ENCODE measurements at places on chromosomes 12 and 14.

DNA sequence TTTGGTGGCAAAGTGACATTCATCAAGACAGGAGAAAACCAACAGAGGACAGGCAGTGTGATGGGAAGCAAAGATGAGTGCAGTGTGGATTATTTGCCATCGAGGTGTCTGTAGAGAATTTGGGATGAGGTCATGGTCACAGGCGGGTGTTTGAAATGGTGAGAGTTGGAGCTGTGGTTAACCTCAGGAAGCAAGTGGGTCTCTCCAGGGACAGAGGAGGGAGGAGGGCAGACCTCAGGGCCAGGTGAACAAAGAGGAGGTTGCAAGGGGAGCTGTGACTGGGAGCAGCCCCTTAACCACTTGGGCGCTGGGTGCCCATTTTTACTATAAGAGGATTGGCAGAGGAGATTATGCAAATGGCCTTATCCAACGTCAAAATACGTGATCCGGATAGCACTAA is 7.0 kb downstream of the FZD10 start:
- no peak for DNase-seq

- DNase-seq, result peak; percentile 29
These were observed 16.7 kb upstream of the CD163L1 start for GRCh38 chr12:7460375-7461259.

DNA sequence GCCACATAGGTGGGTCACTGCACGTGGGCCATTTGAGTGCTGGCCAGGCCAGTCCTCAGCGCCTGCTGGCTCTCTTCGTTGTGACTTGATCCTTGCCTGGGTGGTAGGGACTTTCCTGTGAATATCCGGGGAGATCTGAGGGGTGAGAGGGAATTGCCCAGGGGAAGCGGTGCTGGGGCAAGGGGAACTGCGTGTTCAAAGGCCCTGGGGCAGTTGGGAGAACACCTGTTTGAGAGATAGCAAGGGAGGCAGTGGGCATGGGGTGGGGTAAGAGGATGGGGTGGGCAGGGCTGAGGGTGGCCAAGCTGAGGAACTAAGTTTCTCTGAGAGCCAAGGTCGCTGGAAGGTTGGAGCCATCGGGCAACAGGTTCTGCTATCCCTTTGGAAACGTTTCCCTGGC is 25.0 kb downstream of the SETD1B start:
- no peak for DNase-seq

DNA sequence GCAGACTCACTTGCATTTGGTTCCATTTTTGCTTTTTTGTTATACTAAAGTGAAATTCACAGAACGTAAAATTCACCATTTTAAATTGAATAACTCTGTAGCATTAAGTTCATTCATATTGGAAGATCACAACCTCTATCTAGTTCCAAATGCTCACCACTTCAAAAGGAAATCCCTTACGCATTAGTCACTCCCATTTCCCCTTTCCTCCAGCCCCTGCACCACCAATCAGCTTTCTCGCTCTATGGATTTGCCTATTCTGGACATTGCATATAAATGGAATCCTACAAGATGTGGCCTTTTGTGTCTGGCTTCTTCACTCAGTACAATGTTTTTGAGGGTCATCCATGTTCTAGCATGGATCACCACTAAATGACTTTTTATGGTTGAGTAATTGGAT is 294.5 kb downstream of the KSR2 start:
- no peak for DNase-seq

DNA sequence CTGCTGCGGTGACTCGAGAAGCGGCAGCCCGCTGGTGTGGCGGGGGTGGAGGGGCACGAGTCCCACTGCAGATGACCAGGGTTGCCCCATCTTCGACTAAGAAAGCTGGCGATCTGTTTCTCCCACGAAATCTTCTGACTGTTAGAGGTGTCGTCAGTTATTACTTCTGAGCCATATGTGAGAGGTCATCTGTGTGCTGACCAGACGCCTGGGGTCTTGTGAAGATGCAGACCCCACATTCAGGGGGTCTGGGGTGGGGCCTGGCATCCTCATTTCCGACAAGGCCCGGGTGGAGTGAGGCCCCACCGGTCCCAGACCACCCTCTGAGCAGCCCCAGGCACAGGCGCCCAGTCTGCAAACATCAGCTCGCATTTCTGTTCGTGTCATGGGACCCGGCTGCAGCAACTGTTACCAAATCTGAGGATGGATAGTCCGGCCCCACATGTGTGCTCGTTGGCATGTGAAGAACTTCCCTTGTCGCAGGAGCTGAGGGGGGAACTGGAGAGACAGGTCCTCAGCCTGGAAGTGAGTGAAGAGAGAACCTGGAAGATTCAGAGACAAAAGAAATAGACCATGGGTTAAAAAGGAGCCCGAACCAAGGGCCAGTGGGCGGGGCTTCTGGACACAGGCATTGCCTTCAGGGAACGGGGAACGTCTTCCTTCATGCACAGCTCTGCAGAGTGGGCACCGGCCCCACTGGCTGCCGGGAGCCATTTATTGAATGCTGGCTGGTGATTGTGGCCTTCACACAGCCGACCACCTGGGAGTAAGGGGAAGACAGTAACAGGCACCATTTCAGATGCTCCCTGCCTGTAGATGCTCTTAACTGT is 135.2 kb downstream of the ADGRD1 start:
- no peak for DNase-seq

DNA sequence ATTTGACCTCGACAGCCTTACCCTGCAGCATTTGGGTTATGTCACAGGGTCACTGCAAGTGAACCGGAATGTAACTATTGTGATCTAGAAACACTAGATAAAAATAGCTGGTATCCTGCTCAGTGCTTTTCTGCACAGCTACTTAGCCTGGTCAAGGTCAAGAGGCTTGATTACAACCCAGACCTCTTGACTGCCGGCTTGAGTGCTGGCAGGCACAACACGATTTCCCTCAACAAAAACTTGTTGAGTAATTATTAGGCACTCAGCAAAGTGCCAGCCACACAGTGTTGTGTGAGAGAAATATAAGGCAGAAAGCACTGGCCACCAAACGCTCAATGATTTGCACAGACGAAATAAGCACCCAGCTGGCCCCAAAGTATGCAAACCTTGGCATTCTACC is 156.7 kb downstream of the NUAK1 start:
- DNase-seq, result no peak

GRCh38 chr12:108577458-108577857 is 15.1 kb downstream of the ISCU start:
- DNase-seq, result no peak

- DNase-seq, result no peak
These were observed 1.3 kb downstream of the MARS1 start for GRCh38 chr12:57489157-57489641.

GRCh38 chr12:101789171-101789570 is 41.6 kb downstream of the GNPTAB start:
- DNase-seq, result no peak

GRCh38 chr12:62471734-62472133 is 5.1 kb downstream of the MON2 start:
- DNase-seq, result no peak

DNA sequence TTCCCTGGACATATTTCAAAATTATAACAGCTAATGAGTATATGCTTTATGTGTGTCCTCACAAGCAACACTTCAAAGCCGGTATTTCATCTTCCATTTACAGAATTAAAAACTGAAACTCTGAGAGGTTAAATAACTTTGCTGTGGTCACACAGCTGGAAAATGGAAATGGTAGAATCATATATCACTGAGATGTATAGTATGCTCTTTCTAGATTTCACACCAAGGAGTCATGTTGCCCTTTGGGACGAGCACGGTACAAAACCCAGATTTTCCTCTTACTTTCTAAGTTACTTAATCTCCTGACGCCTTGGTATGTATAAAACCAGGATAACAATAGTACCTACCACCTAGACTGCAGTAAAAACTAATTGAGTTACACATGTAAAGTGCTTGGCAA is 152.6 kb upstream of the GRIP1 start:
- DNase-seq, result no peak

DNA sequence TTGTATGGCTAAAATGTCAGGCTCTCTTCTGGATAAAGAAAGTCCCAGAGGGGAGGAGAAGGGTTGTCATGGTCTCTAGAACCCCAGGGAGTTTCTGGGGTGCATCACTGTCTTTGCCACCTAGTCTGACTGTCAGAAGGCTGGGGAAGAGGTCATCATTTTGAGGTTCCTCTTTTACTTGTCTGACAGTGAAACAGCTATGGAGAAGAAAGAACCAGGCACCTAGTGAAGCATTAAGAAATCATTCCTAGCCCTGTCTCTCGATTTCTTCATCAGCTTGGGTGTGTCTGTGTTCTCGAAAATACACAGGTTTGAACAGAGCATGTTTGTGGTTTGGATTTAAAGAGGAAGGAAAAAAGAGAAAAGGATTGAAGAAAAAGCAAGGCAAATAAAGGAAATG is 158.7 kb upstream of the LRIG3 start:
- no peak for DNase-seq

DNA sequence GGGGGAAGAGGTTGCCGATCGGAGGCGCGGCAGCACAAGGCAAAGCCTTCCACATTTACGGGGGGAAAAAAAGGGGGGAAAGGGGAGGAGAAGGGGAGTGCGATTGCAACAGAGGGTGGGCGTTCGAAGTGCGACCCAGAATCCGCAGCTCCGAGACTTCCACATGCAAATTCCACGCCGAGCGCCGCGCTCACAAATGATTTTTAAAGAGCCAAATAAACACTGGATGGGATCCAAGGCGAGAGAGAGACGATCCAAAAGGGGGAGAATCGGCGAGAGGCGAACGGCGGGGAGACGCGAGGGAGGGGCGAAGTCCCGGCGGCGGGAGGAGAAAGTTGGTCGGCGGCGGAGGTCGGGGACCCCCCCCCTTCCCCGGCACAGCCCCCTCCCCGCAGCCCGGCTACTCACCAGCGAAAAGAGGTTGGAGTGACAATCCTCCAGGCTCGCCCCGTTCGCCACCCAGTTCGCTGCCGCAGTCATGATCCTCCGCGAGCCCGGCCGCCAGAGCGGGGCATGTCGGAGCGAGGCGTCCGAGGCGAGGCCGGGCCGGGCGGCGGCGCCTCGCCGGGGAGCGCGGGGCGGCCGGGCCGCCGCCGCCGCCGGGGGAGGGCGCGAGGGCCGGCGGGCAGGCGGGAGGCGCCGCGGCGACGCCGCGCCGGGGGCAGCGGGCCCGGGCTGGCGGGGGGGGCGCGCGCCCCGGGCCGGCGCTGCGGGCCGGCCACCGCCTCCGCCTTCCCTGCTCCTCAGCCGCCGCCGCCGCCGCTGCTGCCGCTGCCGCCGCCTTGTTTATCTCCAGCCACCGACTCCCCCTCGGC is 634 bp downstream of the MED13L start:
- peak; percentile 30 for DNase-seq

DNA sequence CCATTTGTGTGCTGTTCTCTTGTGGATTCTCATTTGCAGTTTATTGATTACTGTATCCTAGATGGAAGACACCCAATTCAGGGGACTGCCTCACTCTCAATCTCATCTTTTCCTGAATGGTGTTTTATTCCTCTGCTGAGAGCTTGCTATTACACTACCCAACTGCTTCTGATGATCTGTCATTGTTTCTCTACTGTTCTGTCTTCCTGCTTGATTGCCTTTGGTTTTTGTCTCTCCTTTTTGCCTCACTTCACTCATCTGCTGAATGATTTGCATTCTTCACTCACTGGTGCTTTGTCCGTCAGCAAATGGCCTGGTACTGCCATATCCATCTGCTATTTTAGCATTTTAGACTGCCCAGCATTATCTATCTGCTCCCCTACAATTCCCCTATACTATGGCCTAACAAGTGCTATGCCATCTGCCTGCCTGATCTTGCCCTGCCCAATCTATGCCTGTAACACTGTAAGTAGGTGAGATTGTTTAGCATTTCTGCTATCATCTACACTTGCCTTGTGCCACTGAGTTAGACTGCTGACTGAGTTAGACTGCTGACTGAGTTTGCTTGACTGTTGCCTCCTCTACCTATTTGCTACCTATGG is 335.1 kb downstream of the GPHN start:
- no peak for DNase-seq

GRCh38 chr12:121142171-121142950 is 9.7 kb downstream of the P2RX7 start:
- DNase-seq, result no peak

- DNase-seq, result no peak
These were observed 2.3 kb upstream of the CD69 start for GRCh38 chr12:9763025-9763424.

DNA sequence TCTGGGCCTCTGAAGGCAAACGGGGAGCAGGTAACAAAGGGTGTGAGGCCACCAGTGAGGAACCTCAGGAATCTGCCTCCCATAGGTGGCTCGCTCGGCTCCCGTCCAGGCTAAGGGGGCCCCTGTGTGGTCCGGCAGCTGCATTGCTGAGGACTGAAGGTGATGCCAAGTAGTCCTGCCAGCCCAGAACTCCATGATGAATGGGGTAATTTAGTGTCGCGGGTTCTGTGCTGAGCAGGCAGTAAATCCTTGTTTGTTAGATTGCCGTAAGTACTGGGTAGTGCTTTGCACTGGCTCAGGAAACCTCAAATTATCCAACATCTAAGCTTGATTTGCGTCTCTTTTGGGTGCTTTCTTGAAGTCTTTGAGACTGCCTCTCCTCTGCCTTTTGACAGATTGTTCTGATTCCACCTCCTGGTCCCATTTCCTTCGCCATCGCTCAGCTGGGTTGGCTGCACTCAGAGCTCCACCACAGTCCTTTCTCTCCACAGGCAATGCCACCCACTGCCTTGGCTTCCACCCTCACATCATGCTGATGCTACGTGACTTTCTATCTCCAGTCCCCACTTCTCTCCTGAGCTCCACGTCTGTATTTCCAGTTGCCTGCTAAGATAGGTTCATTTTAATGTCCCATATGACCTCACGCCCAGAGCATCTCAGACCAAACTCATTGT is 392.0 kb downstream of the FUT8 start:
- DNase-seq, result no peak

GRCh38 chr12:66668311-66668710 is 10.6 kb downstream of the GRIP1 start:
- DNase-seq, result no peak

DNA sequence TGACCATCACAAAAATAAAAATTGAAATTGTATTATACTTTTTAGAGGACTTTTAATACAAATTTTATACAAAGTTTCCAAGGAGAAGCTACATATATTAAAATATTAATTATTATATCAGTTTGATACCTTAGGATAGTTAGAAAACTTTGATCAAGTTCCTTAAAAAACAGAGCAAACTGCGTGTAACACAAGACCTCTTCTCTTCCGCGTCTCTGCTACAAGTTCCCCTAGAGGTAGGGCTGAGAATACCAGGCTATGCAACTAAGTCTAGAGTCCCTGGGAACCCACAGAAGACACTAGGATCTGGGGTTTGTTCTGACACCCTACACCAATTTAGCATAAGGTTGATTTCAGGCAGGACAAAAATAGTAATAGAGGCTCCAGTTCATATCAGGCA is 319.0 kb downstream of the FOXG1 start:
- DNase-seq, result no peak

- DNase-seq, result no peak
These were observed 13.7 kb downstream of the COA8 start for GRCh38 chr14:103576371-103577024.

DNA sequence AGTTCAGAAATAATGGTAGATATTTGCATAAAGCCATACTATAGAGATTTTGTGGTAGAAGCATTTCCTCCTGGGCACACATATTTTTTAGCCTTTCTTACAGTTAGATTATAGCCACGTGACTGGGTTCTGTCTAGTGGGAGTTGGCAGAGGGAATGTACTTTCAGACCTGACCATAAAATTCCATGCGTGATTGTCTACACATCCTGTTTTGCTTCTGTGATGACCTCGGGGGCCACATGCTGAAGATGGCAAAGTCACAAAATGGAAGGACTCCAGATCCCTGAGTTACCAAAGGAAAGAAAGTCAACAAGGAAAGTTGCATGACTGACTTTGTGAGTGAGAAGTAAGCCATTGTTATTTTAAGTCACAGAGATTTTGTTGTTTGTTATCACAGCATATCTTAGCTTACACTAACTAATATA is 14.6 kb upstream of the MIA2 start:
- DNase-seq, result no peak

All from stimulated activated CD8-positive, alpha-beta memory T cell treated with anti-CD3 and anti-CD28 coated beads, Interleukin-4, amount 100 ng/mL, for 4 hours (primary cell).